ENCODE measurements at places on chromosomes 3 and 15.

- peak; percentile 31 for DNase-seq
Observed at GRCh38 chr15:91338766-91339165, 238.7 kb downstream of the SV2B start.

DNA sequence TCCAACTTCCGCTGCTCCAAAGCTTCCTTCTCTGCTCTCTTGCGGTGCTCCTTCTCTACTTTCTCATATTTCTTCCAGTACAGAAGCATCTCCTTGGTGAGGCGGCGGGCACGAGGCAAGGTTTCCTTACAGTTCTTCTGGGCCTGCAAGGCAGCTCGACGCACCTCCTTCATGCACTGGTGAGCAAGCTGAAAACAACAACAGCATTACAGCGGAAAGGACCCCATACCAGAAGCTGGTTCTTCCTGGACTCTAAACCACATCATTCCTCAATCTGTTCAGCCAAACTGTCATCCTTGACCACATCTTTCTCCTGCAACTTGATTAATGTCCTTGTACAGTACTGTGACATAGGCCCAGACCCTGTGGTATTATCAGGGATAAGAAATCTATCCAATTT lies 36.4 kb downstream of the INO80 start:
- DNase-seq: no peak

DNA sequence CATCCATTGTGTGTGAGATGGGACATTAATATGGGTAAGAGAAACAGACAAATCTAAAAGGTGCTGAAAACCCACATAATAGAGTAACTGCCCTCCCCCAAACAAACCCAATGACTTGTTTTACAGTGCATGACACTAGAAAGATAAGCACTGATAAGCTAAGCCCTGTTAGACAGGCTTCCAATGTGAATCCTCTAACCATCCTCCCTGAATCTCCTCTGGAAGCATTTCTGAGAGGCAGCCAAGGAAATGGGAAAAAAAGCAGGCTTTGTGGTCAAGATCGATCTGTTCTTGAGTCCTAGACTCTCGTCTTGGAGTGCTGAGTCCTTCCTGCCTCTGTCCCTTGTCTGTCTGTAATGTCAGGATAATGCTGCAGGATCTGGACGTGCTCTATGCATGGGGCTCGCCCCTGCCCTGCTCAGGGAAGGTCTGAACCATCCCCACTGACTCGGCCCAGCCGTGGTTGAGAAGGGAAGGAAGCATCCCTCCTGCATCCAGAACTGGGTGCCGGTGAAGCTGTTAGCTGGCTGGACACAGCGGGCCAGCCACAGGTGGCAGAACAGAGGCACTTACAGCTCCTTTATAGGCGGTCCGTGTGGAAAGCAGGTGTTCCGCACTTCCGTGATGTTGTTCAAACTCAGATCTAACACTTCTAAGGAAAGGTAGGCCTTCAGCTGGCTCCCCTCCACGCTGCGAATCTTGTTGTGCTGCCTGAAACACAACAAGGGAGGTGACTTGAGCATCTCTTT lies 84.1 kb downstream of the LRIG1 start:
- DNase-seq: no peak

DNA sequence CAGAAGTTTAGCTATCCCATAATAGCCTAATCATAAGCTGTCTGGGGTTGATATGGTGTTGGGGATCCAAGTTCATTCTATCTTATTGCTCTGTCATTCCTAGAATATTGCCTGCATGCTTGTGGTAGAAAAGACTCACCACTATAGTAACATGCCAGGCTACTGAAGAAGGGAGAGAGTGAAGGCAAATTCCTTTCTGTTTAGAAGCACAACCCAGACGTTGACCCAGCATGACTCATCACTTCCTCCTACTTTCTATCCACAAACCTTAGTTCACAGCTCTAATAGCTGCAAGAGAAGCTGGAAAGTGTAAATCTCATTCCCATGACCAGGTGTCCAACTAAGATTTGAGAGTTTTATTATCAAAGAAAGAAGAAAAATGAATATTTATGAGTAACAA lies 57.8 kb upstream of the NMD3 start:
- DNase-seq: peak; percentile 73

- DNase-seq: no peak
Observed at GRCh38 chr15:69338535-69339213, 40.0 kb downstream of the PAQR5 start.

DNA sequence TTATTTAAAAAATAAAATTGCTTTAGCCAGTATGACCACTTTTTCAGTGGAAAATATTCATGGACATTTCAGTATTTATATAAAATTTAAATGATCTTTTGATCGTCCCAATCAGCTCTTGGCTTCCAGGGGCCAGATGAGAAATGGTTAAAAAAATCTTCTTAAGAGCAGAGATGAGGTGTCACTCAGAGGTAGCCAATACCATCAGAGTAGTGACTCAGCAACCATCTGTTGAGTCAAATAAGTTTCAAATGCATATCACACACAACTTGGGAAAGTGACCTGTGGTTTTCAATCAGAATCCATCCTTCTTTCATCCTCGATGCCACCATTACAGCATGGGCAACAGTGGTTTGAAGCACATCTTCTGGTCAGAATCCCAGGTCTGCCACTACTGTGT lies 958.8 kb upstream of the NR2F2 start:
- no peak for DNase-seq

DNA sequence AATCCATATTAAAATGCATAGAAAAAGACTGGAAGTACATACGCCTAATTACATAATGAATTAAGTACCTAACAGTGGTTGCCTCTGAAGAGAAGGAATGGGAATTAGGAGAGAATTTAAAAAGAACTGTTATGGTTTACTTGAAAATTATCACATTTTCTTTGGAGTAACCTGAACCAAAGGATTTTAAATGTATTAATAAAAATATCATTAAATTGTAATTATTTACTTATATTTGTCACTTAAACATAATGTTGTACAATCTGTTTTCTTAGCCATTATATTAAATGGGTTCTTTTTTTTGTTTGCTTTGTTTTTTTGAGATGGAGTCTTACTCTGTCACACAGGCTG lies 114.2 kb upstream of the SLC7A14 start:
- DNase-seq: no peak

All from urothelium cell line (cell line).